ENCODE measurements at places on chromosomes 6 and 20. TPM values are rescaled to one million over a fixed set of nuclear protein-coding genes. Genes with fewer than 3 reads are reported as not detected.

DNA sequence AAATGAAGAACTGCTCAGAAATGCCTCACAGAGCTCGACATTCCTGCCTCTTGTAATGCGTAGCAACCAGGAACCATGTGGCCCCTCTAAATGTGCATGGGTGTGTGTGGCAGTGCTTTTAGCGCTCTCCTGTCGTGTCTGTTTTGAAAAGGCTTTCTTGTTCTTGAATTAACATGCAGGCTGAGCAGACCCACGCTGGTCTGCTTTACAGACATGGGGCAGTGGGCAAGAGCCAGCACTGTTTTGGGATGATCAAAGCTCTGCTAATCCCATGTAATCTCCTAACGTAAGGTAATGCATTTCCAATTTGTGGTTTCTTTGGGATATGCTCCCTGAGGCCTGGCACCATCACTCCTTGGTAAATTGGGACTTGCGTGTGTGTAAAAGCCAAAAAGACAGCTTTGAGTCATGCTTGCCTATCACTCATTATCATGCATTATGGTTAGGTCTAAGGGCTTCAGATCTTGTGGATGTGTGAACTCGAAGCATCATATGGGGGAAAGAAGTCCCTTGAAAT lies 11.8 kb downstream of the RIPOR2 start:
- H3K4me1 ChIP-seq, result peaks cover 1% of the 10 kb centered on the region
- H3K27me3 ChIP-seq, result no peaks in the 10 kb centered on the region
- no peaks in the 10 kb centered on the region for H3K36me3 ChIP-seq
- H3K27ac ChIP-seq, result no peak overlapping the region
- no peak overlapping the region for H3K4me3 ChIP-seq
- no peak for DNase-seq

- H3K36me3 ChIP-seq, result no peaks in the 10 kb centered on the region
- no peak overlapping the region for H3K4me3 ChIP-seq
- H3K4me1 ChIP-seq, result no peaks in the 10 kb centered on the region
- H3K27ac ChIP-seq, result no peak overlapping the region
- peak; percentile 23 for DNase-seq
Observed at GRCh38 chr6:328136-328670, 35.9 kb downstream of the DUSP22 start.

DNA sequence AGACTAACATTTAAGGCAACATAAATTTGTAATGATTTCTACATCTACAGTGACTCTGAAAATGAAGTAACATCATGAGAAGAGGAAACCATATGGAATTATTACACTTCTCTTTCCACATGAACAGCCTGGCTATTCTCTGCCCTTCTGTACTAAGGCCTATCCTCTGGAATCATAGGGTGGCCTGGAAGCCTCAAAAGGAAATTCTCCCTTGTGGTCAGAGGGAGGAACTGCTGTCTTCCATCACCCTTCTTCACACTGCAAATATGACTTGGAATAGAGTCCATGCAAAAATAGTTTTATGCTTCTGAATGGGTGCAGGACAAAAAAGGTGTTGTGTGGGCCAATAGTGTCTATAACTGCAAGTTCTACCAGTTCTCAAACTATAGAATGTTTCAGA lies 44.6 kb upstream of the SH3BGRL2 start:
- H3K4me1 ChIP-seq, result no peaks in the 10 kb centered on the region
- H3K27me3 ChIP-seq, result no peaks in the 10 kb centered on the region
- H3K4me3 ChIP-seq, result no peak overlapping the region
- no peak overlapping the region for H3K27ac ChIP-seq
- DNase-seq, result peak; percentile 59
- H3K36me3 ChIP-seq, result no peaks in the 10 kb centered on the region

- H3K4me3 ChIP-seq, result no peak overlapping the region
- H3K36me3 ChIP-seq, result no peaks in the 10 kb centered on the region
- no peaks in the 10 kb centered on the region for H3K27me3 ChIP-seq
- no peak for DNase-seq
- no peaks in the 10 kb centered on the region for H3K4me1 ChIP-seq
- H3K27ac ChIP-seq, result no peak overlapping the region
Observed at GRCh38 chr20:21968486-21968885, 263.0 kb downstream of the PAX1 start.

GPR63 gene
- total RNA-seq, result 4.1 TPM

EMILIN3 gene
- 1.7 TPM for total RNA-seq

DNA sequence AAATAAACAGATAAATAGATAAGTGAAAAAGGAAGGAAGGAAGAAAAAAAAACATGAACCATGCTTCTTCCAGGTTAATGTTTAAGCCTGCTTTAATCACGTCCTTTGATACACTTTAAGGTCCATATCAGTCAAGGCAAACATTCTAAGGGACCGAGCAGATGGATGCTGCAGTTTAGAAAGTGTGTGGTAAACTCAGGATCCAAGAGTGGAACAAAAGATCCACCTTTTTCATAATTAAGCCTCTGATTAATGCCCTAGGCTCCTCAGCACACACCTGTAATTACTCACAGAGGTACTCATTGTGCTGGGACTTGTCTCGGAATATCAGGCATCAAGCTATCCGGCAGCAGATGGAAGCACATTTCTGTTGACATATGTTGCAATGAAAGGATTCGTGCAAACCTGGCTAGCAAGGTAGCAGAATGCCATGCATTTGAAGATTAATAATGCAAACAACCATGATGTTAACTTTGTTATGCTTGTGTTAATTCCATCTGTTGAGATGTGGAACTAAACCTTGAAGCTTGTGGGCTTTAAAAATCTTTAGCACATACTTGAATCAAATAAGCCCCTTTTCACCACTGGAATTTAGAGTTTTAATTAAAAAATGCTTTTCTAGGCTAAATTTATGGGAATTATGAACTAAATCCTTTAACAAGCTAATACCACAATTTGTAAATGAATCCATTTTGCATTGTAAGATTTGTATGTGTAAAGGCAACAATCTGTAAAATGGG lies 163.7 kb downstream of the RALGAPA2 start:
- no peaks in the 10 kb centered on the region for H3K36me3 ChIP-seq
- no peak overlapping the region for H3K27ac ChIP-seq
- no peaks in the 10 kb centered on the region for H3K27me3 ChIP-seq
- no peak overlapping the region for H3K4me3 ChIP-seq
- DNase-seq, result no peak
- H3K4me1 ChIP-seq, result no peaks in the 10 kb centered on the region

LAMP5 gene
- total RNA-seq, result not detected

GRCh38 chr20:32894026-32894483 lies 35.3 kb downstream of the EFCAB8 start:
- no peak overlapping the region for H3K27ac ChIP-seq
- H3K4me1 ChIP-seq, result no peaks in the 10 kb centered on the region
- no peaks in the 10 kb centered on the region for H3K36me3 ChIP-seq
- DNase-seq, result peak; percentile 56

DNA sequence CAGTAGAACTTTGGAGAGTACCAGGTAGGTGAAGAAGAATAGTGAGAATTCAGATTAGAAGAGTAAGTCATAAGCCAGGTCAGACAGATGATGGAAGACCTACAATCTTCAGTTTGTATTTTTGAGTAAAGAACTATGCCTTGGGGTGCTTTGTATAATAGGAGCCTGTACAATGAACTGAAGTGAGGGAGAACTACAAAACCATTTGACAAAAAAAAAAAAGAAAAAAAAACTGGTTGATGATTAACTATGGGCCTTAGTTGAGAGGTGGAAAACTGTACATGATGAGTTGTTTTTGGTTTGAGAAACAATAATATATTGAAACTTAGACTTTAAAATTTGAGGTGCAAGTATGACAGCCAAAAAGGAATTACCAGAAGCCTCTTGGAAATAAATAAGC lies 25.7 kb downstream of the VTA1 start:
- H3K36me3 ChIP-seq, result peaks cover 34% of the 10 kb centered on the region
- no peak for DNase-seq
- H3K4me3 ChIP-seq, result no peak overlapping the region
- H3K27me3 ChIP-seq, result no peaks in the 10 kb centered on the region
- H3K27ac ChIP-seq, result no peak overlapping the region
- H3K4me1 ChIP-seq, result no peaks in the 10 kb centered on the region

DNA sequence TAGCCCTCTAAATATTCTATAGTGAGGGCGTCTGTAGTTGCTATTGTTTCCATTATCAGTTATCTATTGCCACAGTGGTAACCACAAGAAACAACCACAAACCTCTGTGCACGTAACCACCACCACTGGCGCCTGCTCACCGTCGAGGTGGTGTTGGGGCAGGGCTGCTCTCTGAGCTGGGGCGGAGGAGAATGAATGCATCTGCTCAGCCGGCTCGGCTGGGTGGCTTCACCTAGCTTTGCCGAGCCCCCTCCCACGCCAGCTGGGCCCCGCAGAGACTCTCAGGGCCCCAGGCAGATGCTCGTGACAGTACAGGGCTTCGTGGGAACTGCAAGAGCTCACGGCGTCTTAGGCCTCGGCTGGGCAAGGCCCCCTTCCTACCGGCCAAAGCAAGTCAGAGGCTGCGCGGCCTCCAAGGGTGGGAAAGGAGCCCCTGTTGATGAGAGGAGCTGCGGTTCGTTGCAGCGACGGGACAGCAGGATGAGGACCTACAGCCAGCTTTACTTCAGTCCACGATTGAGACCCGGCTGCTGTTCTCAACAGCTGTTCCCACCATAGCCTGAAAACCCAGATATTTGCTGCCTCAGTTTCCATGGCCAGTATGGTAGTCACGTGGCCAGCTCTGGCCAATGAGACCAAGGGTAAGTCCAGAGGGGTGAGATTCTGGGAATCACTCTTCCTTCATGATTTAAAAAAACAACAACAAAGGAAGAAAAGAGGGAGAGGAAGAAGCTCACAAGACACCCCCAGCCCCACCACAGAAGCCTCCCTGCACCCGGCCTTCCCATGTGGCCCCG lies 120.2 kb upstream of the AFDN start:
- no peaks in the 10 kb centered on the region for H3K27me3 ChIP-seq
- no peak overlapping the region for H3K4me3 ChIP-seq
- no peak for DNase-seq

ULBP3 gene
- 1.6 TPM for total RNA-seq

SLC4A11 gene
- 1.1 TPM for total RNA-seq

Measured in A673 (cell line).